ENCODE measurements at places on chromosomes 7 and 10. TPM values are rescaled to one million over a fixed set of nuclear protein-coding genes. Genes with fewer than 3 reads are reported as not detected.

RARRES2 gene
- total RNA-seq = not detected

CTAGE6 gene
- not detected for total RNA-seq

C10orf53 gene
- total RNA-seq = not detected

SPDYE18 gene
- 0.28 TPM for total RNA-seq

PIK3AP1 gene
- total RNA-seq = 0.64 TPM

IL6 gene
- total RNA-seq = 1.4 TPM

LRRD1 gene
- total RNA-seq = not detected

SAP25 gene
- total RNA-seq = 0.48 TPM

PDE6C gene
- total RNA-seq = not detected

ATG9B gene
- 0.39 TPM for total RNA-seq

OR13A1 gene
- not detected for total RNA-seq

MBLAC1 gene
- 3.5 TPM for total RNA-seq

SUN3 gene
- total RNA-seq = not detected

Measured in A549 treated with Mapracorat at 1 μM for 4 hours (cell line).